ENCODE measurements at places on chromosomes 13 and 19.

DNA sequence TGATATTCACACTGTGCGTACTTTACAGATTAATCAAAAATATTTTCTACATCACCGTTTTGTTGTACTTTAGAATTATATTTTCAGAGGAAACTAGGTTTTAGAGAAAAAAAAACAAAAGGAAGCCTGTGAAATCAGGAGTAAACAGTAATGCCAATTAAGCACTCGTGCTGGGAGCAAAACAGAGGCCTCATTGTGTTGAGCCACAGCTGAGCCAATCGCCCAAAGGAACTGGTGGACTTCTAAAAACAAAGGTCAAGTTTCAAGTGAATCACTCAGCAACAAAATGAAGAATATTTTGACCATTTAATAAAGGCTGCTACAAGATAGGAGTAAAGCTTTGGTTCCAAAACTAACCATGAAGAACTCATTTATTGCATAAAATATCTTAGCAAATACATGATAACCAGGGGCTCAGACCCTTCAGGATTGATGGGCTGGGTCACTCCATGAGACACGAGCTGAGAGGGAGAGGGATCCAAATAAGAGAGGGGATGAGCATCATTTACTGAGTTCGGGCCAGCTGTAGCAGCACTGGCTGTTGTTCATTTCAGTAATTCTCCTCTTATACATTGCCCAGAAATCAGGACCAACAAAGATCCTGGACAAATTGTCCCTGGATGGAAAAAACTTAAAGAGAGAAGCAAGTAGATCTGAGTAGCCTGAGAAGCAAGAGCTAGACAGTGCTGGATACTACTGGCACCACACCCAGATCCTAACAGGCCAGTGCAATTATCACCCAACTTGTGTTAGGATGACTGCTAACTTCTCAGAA is 8.3 kb upstream of the NALCN start:
- DNase-seq, result no peak

- DNase-seq, result no peak
These were observed at the start of gene KLK13 for GRCh38 chr19:51064534-51065220. KLK13 (minus strand) TSS chr19:51065092; CDS start chr19:51065067, 25 bp downstream.

DNA sequence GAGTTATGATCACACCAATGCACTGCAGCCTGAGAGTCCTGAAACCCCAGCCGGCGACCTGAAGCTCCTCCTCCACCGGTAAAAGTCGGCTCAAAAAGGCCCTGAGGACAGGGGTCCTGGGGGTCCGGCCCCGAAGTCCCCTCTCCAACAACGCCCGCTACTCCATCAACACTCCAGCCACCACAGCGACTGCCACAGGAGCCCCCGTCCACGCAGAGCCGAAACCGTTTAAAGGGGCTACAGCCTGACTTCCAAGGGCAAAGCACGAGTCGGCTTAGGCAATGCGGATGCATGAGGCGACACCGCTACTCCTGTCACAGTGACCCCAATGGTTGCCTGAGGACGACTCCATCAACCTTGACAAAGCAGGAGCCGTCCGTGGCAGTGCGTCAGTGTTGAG is 22.9 kb upstream of the ZNF420 start:
- no peak for DNase-seq

- peak; percentile 42 for DNase-seq
These were observed 714 bp downstream of the POLRMT start for GRCh38 chr19:632579-633067.

GRCh38 chr13:110275931-110276552 is 30.9 kb downstream of the COL4A1 start:
- DNase-seq, result no peak

DNA sequence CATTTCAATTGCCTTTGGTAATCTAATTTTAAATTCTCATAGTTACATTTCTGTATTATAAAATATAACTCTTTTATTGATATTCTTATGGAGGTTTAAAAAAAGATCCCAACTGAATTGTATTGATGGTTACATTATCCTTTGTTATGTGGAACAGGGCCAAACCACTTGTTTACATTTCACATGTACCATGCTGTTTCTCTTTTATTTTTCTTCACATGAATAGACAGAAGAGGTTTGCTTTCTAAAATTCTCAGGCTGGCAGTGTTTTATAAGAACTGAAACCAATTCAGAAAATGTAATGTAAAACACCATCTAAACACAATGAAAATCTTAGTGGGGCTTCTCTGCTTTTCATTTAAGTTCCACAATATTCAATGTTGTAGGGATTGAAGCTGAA is 122.5 kb downstream of the GPC5 start:
- no peak for DNase-seq

DNA sequence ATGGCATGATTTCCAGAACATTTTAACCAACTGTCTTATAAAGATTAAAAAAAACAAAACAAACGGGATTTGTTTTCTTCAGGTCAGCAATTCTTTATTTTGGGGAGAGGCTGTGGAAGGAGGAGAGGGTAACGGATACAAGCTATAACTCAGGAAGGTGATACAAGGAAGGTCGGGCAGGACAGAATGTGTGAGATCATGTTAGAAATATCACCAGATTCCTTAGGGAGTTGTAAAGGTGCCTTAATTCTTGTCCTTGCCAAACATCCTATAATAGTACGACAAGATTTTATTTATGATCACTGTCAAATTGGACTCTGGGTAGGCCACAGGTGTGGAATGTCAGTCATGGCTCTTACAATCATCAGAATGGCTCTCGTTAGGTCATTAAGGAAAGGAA is 503.1 kb downstream of the DIAPH3 start:
- DNase-seq, result no peak

DNA sequence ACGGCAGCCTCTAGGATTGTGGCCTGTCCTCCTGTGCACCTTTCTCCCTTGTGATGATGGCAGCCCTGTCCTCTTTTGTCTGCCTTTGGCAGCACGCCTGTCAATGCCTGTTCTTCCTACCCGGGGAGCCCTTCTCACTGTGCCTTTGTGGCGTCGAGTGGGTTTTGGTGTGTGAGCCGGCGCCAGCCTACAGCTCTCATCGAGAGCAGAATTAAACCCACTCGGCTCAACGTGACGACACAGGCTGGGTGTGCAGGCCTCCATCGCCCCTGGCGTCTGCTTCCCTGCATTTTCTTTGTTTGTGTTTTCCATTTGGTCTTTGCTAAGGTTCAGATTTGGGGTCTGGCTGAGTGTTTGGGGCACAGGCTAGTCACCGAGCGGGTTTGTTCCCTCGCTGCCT is 34.4 kb downstream of the AP1M1 start:
- DNase-seq, result no peak

DNA sequence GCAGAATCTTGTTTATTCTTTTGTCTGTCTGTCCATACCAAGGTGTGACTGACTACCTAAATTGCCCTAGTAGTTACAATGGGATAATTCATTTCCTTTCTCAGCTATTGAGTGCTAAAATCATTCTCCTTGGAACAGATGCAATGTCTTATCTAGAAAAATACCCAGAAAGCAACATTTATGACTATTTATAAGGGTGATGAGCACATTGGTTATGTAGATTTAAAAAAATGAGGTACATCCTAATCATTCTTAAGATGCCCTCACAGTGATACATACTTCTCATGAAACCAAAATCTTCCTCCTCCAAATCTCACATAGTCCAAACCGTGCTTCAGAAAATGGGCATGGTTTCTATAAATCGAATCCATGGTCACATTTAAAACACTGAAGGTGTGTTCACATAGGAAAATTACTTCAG is 11.6 kb upstream of the UBE2L5 start:
- DNase-seq, result no peak

- DNase-seq, result no peak
These were observed 60.9 kb upstream of the MED4 start for GRCh38 chr13:48155848-48156247.

Data from stimulated activated CD4-positive, alpha-beta T cell treated with anti-CD3 and anti-CD28 coated beads, Interleukin-12 subunit alpha, Interleukin-12 subunit beta, amount 100 ng/mL, for 24 hours (primary cell).